ENCODE measurements at places on chromosomes 16 and 17.
A peak's percentile ranks its signal among the peaks of the same experiment; 100 is the strongest.

DNA sequence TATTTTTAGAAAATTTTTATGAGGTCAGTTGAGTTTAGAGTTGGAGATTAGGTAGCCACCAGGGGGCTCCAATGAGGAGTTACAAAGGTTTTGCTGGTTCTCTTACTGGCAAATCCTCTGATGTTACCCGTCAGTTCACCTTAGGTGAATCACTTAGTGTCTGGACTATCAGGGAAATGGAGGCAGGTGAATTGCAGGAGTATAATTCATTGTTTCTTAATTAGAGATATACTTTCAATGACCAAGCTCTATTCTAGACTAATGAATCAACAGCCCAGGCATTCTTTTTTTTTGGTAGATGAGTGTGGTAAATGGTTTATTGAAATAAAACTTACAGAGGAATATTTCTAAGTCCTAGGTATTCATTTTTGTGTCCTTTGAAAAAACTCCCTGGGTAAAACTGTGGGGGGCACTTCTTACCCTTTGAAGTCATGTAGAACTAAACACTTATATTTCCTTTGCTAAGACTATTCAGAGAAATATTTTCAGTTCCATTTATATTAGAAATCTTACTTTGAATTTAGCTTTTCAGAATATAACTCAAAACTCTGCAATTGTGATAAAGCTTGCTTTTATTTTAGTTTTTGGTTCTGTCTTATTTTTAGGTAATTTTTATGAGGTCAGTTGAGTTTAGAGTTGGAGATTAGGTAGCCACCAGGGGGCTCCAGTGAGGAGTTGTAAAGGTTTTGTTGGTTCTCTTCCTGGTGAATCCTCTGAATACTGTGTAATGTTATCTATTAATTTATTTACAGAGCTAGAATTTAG is 17.7 kb downstream of the PSMD11 start:
- DNase-seq, result peak; percentile 71

- no peak for DNase-seq
Measured at GRCh38 chr16:9393591-9393990, 302.1 kb downstream of the HAPSTR1 start.

DNA sequence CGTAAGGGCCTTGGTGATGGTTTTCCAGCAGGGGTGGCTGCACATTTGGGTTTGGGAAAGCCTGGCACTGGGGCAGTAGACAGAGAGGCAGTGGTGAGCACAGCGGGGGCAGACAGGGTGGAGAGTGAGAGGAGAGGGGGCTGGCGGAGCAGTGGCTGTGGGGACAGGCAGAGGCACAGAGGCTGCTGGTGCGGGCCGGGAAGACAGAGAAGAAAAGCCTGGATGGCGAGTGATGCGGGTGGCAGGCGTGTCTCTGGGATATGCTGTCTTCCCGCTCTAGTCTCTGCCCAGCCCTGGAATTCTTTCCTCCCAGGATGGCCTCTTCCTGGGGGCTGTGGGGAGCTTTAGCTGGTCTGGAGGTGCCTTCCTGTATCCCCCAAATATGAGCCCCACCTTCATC is 16.9 kb downstream of the ITGAD start:
- no peak for DNase-seq

DNA sequence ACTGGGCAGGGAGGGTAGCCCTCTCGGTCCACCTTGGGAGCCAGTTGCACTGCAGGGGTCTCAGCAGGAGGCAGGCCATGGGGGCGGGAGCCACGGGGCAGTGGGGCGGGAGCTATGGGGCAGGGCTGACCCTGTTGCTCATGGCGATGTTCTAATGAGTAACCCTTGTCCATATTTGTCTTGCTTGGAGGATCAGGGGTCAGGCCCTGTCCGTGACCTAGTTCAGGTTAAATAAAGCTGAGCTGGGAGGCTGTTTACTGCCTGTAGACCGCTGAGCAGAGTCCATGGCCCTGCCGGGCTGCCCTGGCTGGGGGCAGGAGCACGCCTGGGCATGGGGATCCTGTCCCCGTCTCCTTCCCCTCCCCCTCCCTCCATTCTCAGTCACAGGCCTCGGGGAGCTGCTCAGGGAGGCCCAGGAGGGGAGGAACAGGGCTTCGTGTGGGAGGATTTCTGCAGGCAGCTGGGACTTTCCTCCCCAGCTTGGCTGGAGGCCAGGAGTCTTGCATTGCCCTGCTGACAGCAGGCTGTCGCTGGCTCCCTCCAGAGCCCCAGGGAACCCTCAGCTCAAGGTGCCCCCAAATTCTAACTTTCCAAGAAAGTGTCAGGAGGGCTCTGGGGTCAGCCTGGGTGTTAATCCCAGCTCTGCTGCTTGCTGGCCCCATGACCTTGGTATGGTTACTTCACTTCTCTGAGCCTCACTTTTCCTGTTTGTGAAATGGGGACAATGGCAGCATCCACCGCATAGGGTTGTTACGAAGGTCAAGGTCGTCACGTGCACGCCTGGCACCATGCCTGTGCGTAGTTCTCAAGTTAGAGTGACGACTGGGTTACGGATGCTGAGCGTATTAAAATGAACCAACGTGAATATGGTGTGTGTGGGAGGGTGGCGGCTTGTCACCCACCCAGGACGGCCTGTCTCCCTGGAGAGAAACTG is 6.1 kb upstream of the SERPINF2 start:
- DNase-seq, result no peak

- no peak for DNase-seq
Measured at GRCh38 chr17:49252148-49252695, 21.6 kb upstream of the PHOSPHO1 start.

GRCh38 chr17:882827-883585 is 96.6 kb downstream of the NXN start:
- peak; percentile 31 for DNase-seq

GRCh38 chr16:79394206-79394605 is 206.3 kb downstream of the MAF start:
- no peak for DNase-seq

GRCh38 chr16:72961115-72961832 is 86.7 kb downstream of the ZFHX3 start:
- DNase-seq, result no peak

DNA sequence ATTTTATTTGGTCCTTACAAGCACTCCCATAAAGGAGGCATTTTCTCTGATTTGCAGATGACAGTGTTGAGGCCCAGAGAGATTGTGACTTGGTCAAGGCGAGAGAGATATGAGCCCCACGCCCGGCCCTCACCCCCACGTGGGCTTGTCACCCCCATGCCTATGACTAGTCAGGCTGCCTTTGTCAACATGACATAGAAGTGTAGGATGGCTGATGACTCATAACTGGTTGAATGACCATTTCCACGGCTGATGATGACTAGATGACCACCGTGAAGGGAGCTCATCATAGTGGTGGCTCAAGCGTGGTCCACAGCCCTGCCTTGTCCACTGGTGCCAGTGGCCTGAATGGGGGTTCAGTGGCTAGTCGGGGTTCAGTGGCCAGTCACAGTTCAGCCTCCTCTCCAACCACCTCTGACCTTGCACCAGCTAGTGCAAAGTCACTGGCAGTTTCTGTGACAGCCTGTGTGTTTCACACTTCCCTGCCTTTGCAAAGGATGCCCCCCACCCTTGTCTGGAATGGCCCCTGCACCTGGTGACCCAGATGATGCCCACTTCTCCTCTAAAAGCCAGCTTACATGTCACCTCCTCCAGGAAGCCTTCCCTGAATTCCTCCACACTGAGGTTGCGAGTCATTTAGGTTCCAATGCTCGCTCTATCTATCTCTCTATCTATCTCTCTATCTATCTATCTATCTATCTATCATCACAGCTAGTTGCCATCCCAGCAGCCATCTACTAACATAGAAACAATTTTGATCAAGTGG is 3.8 kb upstream of the WSCD1 start:
- no peak for DNase-seq

GRCh38 chr16:50802000-50802399 is 60.1 kb downstream of the CYLD start:
- no peak for DNase-seq

DNA sequence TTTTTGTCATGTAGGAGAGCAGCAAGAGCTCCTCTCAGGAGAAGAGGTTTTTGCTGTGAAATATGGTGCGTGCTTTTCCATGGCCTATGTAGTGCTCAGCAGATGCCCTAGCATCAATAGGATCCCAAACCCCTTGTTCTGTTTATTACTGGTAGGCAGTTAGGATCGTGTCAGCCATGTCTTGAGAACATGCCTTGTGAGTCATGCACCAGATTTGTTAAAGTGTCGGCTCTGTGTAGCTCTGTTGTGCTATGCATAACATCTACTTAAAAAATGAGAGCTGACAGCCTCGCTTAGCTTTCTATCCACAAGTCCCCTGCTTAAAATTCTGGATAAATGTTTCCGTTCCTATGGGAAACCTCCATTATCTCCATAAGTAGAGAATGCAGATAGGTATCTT is 4.4 kb upstream of the EIF4A3 start:
- no peak for DNase-seq

GRCh38 chr17:7290685-7291084 is 3.8 kb downstream of the YBX2 start:
- no peak for DNase-seq

DNA sequence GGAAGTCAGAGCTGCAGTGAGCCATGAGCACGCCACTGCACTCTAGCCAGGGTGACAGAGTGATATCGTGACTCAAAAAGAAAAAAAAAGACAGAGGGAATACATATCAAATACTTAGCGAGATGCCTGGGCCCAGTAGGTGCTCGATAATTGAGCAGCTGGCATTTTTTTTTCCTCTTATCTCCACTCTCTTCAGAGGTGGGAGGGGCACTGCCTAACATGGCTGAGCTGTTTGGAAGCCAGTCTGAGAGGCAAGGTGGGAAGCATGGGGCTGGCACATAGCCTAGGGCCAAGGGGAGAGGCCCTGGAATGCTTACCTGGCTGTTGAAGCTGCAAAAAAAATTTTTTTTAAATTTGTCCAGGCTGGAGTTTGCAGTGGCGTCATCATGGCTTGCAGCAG is 38.4 kb downstream of the HIC1 start:
- no peak for DNase-seq

DNA sequence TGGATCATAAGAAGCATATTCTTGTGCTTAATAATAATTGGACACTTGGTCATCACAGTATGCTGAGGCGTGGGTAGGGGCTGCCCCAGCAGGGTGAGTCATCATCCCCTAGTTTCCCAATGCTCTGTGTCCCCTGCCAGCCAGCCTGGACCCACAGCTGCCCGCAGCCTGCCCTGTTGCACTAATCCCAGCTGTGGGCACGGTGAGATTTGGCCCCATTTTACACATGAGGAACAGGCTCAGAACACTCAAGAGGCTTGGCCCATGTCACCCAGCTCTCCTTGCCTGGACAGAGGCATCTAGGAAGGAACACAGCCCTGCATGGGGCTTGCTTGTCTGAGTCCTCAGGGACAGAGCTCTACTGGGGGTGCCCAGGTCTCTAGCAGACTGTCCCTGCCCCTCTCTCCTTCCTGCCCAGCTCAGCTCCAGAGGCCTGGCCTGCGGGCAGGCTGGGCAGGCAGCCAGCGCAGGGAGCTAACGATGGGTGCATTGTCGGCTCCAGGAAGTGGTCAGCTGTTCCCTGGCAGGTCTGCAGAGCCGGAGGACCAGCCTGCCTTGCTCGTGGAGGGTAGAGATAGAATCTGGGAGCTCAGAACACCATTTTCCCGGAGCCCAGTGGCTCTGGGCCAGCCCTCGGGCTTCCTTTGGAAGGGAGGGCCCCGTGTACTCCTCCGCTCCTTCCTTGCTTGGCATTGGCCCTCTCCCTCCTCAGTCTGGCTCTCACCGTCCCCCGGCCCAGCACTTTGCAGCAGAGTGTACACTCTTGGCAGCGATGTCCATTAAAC is 189.4 kb downstream of the RAB11FIP4 start:
- no peak for DNase-seq

- no peak for DNase-seq
Measured at GRCh38 chr16:84761448-84762368, 58.1 kb upstream of the CRISPLD2 start.

- DNase-seq, result no peak
Measured at GRCh38 chr16:60060731-60061130, 1326.6 kb upstream of the GOT2 start.

DNA sequence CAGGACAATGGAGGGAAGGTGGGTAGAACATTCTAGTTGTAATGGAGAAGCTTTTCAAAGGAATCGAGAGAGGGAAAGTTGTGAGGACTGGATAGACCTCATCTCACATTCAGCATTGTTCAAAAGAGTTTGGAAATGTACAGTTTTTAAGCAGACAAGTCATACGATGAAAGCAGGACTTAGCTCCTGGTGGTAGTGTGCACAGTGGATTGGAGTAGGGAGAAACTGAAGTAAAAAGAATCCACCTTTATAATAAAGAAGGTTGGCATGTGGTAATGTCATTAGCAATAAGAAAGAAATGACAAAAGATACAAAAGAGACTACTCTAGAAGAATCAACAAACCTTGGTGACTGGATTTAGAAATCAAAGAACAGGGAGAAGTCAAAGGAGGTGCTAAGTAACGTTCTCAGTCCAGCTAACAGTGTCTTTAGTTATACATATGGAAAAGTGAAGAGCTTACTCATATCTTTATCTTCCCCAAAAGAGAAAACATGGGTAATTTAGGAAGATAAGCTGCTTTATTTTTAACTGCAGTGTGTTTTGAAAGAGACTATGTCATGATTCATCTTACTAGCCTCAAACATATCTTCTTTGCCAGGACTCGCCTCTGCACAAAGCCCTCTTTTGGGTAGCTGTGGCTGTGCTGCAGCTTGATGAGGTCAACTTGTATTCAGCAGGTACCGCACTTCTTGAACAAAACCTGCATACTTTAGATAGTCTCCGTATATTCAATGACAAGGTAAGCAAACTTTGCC is 18.7 kb upstream of the EVI2A start:
- DNase-seq, result no peak

DNA sequence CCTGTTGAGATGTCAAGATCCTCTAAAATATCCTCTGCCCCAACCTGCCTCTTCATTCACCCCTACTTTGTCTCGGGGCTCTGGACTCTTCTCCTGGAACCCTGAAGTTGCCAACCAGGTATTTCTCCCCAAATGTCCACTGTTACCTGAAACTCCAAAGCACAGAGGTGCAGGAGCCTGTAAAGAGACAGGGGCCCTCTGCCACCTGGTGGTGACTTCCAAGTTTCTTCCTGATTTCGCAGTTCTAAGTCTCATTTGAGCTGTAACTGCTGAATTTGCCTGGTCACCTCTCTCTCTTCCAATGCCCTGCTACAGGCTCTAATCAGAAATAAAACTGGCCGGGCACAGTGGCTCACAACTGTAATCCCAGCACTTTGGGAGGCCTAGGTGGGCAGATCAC is 77.1 kb upstream of the RCVRN start:
- DNase-seq, result peak; percentile 63

DNA sequence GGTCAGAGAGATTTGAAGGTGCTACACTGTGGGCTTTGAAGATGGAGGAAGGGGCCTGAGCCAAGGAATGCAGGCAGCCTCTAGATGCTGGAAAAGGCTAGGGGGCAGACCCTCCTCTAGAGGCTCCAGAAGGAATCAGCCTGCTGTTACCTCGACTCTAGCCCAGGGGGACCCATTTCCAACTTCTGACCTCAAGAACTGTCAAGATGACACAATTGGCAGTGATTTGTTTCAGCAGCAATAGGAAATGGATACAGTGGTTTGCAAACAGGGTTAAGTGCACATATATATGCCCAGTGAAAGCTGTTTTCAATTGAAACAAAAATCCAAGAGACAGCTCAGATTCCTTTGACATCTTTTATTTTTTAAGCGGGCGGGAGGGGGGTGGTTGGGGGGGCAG is 3.7 kb upstream of the ZDHHC1 start:
- no peak for DNase-seq

GRCh38 chr16:28974007-28974436 is 556 bp upstream of the SPNS1 start:
- DNase-seq, result peak; percentile 78

- no peak for DNase-seq
Measured at GRCh38 chr17:78476973-78477372, 98.5 kb downstream of the PGS1 start.

Measured in WTC11 (cell line).